ENCODE measurements at places on chromosomes 3 and 15.
A peak's percentile ranks its signal among the peaks of the same experiment; 100 is the strongest.

DNA sequence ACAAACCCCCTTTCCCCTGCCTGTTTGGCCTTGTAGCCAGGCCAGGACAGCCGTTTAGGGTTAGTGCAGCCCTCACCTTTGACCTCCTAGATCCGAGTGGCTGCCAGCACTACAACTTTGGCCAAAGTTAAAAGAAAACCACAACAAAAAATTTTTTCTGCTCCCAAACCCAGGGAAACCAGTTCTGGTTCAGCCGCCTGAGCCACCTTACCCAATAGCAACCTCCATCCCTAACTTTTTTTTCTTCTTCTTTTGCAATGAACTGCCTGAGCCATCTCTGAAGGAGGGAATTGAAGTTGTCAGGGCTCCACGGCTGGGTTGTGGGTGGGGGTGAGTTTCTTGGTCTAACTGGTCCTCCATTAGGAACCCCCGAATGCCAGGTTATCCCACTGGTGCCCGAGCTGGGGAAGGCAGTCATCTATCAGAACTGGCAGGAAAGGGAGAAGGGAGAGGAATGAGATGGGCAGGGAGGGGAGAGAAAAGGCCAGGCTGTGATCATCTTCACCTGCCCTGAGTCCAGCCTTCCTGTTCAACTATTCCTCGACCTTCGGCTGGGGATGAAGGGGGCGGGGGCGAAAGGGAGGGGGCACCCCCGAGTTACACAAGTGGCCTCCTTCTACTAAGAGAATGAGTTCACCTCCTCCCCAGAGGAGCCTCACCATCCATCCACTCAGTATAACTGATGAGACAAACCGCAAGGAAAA lies 6.2 kb upstream of the NR2F2 start:
- no peak for DNase-seq

GRCh38 chr15:61182946-61183345 lies 46.2 kb downstream of the RORA start:
- no peak for DNase-seq

GRCh38 chr3:65674226-65674625 lies 364.5 kb downstream of the MAGI1 start:
- DNase-seq = no peak

DNA sequence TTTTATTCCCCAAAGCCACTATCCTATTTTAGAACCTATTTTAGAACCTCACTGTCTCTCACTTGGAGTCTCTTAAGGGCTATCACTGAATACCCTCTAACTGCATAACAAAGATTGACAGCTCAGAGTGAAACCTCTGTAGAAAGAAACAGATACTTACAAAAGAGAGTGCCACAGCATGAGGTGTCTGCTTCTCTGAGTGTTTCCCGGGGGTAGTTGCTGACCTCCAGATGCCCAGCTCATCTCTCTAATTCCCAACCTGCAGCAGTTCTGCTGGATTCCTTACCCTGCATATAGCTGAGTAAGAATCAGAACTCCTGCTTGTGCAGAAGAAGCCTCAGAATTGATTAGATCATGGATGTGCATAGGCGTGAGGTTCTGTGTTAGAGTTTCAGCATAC lies 34.5 kb downstream of the P3H2 start:
- DNase-seq = no peak

DNA sequence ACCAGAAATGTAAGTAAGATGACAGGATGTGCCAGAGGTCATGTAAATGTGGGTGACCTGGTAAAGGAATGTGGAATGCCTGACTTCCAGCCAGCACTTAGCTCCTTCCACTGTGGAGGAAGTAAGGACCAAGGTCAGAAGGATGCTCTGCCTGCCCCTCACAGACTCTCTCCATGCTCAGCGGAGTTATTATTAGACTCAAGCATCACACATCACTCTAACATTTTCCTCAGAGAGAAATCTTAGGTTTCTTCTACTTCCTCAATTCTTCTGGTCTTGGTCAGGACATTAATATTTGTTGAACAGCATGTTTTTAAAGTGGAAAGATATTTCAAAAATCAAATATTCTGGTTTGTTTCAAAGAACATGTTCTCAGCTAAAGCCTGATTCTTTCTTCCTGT lies 231.4 kb upstream of the WNT5A start:
- no peak for DNase-seq

DNA sequence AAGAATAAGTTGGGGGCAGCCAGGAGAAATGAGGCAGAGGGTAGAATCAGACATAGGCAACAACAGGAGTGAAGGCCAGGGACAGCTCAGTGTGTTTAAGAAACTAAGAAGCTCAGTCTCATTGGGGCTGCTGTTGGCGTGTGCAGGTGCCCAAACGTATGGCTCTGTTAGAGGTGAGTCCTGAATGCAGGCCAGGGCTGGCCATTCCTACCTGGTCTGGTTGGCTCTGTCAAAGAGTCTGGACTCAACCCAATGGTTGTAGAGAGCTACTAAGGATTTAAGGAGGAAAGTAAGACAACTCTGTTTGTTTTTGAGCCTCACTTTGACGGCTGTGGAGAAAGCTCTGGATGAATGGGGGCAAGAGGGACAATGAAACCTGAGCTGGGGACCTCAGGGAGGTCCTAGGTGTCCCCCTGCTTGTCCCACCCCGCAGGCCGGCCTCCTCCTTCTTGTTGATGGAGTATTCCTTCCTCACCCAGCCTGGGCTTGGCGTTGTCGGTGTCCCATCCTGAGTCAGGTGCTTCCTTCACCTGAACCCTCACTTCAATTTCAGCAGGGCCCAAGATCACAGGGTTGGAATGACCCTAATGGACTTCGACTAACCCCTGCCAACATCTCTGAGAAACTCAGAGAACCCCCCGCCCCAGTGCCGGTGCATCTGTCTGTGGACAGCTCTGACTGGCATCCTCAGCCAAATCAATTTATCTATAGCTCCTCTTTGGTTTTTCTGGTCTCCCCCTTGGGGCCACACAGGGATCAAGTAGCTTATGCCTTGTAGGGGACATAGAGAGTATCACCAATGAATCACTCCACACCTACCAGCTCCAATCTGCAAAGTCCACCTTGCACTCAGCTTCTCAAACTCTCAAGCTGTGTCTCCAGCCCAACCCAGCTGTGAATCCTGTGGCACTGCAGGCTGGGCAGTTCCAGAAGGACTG lies 8.3 kb downstream of the ITGA11 start:
- DNase-seq = no peak

DNA sequence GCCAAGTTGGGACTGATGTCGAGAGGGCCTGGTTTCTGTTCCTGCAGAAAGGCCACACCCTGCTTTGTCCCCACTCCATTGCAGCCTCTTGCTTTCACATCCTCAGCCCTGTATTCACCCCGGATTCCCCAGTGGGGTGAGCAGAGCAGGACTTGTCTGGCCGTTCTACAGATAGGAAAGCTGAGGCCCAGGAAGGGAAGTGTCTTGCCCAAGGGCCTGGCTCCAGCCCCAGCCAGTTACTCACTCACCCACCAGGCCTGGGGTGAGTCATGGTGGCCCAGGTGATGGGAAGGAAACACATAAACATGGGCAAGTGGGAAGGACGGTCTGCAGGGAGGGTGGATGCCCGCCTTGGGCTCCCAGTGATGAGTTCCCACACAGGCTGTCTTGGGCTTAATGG lies 6.1 kb upstream of the DUSP7 start:
- peak; percentile 56 for DNase-seq

- no peak for DNase-seq
Measured at GRCh38 chr15:56342653-56343052, 22.6 kb upstream of the TEX9 start.

GRCh38 chr3:88221726-88222125 lies 72.0 kb downstream of the C3orf38 start:
- no peak for DNase-seq

GRCh38 chr3:168168743-168169142 lies 73.0 kb upstream of the GOLIM4 start:
- no peak for DNase-seq

DNA sequence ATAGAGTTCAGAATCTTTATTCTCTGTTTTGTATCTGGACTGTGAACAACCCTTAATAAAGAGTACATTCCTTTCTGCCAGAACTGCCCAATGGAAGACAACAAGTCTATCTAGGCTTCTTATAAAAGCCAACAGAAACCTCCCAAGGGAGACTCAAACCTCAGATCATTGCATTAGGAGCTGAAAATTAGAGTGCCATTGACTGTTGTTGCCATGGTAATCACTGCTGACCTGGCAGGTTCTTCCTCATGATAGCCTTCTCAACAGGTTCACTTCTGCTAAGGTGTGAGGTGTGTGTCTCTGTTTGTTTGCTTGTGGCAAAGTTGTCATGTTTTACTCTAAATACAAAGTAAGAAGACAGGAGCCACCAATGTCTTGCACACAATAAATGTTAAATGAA lies 79.2 kb downstream of the TMEM108 start:
- DNase-seq = no peak

GRCh38 chr15:74203914-74204431 lies 1.4 kb upstream of the STRA6 start:
- DNase-seq = no peak

DNA sequence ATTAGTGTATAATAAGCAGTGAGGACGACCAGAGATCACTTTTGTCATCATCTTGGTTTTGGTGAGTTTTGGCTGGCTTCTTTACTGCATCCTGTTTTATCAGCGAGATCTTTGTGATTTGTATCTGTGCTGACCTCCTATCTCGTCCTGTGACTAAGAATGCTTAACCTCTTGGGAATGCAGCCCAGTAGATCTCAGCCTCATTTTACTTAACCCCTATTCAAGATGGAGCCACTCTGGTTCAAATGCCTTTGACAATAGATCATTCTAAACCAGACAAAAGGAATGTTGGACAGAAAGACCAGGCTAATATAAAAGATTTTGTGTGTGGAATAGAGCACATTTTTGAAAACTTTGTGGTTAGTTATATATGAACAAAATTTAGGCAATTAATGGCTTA lies 618.5 kb upstream of the BCHE start:
- peak; percentile 51 for DNase-seq

DNA sequence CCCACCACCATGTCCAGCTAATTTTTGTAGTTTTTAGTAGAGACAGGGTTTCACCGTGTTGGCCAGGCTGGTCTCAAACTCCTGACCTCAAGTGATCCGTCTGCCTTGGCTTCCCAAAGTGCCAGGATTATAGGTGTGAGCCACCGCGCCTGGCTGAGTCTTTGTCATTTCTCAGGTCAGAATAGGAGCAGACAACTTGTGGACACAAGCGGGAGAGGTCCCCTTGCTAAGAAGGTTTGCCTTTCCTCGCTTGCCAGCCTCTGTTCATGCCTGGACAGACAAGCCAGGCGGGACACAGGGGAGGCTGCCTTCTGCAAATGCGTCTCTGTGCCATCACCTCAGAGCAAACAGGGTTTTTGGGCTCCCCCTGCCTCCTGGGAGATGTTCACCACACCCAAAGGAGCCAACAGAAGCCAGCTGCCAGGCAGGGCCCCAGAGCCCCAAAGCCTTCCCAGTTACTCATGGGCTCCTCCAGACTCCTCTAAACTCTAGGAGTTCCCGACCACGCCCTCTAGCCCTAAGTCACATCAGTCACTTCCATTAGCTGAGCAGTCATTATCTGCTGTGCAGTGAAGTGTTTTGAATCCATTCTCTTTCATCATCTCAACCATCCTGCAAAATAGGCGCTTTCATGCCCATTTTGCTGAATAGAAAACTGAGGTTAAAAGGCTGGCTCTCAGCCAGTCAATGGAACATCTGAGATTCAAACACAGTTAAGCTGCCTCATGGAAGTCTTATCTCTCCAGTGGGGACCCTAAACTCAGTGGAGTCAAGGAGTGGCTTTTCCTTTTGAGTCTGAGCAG lies 245.0 kb downstream of the UACA start:
- no peak for DNase-seq

DNA sequence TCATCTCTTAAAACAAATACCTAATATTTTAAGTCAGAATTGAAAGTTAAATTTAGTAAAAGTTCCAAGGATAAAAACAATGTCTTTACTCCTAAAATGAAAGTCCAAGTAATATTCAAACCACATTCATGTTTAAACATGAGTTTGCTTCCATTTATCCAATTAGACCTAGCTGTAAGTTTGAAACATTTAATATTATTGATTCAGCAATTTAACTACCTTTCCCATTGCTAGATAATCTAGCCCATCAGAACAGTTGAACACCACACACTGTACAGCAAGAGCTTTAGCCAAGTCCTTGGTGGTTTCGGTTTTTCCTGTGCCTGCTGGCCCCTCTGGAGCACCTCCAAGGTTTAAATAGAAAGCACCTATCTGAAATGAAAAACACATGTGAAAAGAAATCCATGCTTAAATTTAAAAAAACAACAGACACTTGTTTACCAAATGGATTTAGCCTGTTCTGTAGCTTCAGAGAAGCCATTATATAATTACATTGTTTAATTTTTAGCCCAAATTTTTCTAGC lies 97.8 kb downstream of the DNAH12 start:
- DNase-seq = no peak

DNA sequence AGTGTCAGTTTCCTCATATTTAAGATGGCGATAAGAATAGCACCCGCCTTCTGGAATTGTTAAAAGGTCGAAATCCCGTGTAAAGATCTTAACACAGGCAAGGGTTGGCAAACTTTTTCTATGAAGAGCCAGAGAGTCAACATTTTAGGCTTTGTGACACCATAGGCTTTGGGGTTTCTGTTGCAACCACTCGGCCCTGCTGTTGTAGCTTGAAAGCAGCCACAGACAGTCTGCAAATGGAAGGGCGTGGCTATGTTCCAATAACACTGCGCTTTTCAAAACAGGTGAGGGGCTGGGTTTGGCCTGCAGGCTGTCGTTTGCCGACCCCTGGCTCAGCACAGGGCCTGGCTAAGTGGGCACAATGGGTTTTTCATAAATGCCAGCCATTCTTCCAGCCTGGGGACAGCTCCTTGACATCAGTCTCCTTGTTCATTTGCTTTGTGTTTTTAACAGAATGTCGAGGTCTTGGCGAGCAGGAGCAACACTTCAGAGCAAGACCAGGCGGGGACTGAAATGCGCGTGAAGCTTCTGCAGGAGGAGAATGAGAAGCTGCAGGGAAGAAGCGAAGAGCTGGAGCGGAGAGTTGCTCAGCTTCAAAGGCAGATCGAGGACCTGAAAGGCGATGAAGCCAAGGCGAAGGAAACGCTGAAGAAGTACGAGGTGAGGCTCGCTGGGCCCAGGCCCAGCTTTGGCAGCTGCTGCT lies 75.2 kb upstream of the MYZAP start:
- DNase-seq = no peak

DNA sequence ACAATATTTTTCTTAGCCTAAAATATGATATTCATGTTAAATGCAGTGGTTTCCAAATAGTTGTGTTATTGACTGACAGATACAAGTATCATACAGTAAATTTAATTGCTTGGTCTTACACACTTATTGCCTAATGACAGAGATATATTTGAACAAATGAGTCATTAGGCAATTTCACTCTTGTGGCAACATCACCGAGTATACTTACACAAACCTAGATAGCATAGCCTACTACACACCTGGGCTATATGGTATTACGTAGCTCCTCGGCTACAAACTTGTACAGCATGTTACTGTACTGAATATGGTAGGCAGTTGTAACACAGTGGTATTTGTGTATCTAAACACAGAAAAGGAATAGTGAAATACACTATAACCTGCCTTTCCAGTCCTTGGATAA lies 50.3 kb downstream of the SERPINI1 start:
- DNase-seq = no peak

GRCh38 chr3:31010491-31010890 lies 116.0 kb upstream of the GADL1 start:
- no peak for DNase-seq

DNA sequence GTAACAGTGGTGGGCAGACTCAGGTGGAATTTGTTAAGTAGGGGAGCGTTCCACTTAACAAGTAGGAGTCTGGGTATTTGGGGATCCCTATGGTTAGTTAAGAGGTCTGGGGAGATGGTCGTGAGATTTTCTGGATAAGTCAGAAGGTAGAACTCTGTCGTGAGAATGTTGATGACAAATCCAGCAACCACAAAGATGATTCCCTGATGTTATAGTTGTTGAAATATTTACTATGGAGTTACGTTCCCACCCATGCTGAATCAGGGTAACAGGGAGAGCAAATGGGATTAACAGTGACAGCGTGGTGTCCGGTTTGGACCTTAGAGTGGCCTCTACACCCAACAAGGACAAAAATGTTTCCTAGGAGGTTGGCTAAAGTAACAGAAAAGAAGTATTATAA lies 110.8 kb downstream of the MFSD1 start:
- no peak for DNase-seq

All from AG04449 (cell line).